ENCODE measurements at places on chromosomes 7 and 10.
A peak's percentile ranks its signal among the peaks of the same experiment; 100 is the strongest.

GRCh38 chr7:151482883-151483710 lies 36.6 kb downstream of the RHEB start:
- no peak for DNase-seq

DNA sequence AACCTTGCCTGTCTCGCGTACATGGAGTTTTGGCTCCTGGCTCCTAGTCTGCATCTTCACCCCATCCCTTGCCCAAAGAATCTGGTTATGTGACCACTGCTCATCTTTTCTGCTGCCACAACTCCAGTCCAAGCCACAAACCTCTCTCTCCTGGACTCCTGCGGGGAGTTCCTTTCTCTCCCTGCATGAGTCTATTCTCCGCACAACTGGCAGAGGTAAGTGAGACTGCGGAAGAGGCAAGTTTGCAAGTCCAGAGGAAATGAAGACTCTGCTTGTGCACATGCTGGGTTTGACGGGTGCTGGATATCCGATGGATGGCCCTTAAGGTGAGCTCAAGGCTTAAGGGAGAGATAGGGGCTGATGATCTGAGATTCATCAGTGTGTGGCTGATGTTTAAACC lies 61.0 kb downstream of the TRUB1 start:
- DNase-seq, result no peak

DNA sequence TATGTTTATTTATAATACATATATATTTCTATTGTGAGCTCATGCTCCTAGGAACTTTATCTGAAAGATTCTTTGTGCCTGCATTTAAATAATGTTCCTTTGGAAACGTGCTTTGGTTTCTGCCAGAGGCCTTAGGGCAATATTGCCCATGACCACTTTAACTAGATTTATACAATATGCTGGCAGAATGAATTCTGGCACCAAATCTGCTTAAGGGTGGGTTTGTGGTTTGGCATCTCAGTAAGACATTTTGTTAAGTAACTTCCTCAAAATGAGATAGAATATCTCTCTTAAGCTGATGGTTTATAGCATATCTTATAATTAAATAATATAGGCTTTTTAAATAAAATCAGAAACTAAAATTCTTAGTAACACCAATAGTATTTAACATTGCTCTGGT lies 252.9 kb downstream of the RNLS start:
- DNase-seq, result no peak

- no peak for DNase-seq
Observed at GRCh38 chr10:66564287-66564686, 361.5 kb upstream of the LRRTM3 start.

DNA sequence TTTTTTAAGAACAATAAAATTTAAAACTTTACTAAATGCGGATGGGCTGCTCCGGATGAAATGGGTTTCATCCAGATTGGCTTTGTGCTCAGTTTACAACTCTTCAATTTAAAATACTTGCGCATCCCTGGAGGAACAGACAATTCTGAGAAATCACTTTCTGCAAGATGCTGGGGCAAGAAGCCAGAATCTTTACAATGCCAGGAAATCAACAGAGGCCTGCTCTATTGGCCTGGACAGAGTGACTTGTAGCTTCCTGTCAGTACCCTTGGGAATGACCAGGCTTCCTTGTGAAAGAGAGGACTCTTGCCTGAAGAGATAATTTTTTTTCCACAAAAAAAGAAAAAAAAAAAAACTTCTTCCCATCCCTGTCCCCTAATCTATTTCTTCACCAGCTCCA lies 3.9 kb upstream of the FAM13C start:
- peak; percentile 3 for DNase-seq

- DNase-seq, result no peak
Observed at GRCh38 chr7:46449743-46450142, 528.7 kb upstream of the IGFBP3 start.

DNA sequence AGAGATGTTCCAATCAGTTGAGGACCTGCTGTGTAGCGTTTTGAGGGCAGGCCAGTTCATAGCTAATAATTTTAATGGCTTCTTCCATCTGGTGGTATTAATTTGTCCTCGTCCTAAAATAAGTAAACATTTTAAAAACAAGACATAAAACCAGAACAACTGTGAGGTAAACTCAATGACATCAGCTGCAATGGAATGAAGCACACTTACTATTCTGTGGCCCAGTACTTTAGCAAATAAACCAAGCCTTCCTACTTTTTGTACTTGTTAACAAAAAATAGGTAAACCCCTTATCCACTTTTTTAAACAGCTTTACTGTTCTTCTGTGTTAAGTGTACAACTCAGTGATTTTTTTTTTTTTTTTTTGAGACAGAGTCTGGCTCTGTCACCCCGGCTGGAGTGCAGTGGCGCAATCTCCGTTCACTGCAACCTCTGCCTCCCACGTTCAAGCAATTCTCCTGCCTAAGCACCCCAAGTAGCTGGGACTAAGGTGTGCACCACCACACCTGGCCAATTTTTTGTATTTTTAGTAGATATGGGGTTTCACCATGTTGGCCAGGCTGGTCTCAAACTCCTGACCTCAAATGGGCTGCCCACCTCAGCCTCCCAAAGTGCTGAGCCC lies 28.9 kb upstream of the FZD1 start:
- no peak for DNase-seq

GRCh38 chr10:110790913-110791506 lies 80.7 kb upstream of the PDCD4 start:
- DNase-seq, result no peak

GRCh38 chr7:36564489-36564888 lies 159.8 kb downstream of the AOAH start:
- DNase-seq, result no peak

GRCh38 chr10:103614306-103615158 lies 121.0 kb downstream of the NEURL1 start:
- DNase-seq, result no peak

DNA sequence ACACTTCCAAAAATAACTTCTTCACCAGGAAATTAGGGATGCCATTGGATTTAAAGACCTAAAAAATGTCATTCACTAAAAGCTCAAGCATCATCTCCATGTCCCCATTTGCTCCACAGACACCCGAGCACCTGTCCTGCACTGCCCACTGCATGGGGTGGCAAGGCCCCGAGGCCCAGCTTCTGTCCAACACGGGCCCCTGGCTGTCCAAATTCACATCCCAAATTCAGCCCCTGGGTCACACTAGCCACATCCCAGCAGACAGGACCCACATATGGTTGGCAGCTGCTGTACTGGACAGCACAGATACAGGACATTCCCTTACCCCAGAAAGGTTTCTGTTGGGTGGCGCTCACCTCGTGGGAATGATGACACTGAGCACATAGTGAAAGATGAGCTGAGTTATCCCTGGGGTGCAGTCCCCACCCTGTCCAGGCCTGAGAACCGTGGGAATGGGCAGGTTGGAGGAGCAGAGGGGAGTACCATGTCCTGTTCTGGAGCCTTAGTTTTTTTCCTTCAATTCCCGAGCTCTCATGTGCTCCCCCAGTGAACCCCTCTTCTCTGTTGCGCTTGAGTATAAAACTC lies 55.3 kb downstream of the CSGALNACT2 start:
- DNase-seq, result no peak

- no peak for DNase-seq
Observed at GRCh38 chr7:157711353-157711888, 374.6 kb downstream of the DNAJB6 start.

DNA sequence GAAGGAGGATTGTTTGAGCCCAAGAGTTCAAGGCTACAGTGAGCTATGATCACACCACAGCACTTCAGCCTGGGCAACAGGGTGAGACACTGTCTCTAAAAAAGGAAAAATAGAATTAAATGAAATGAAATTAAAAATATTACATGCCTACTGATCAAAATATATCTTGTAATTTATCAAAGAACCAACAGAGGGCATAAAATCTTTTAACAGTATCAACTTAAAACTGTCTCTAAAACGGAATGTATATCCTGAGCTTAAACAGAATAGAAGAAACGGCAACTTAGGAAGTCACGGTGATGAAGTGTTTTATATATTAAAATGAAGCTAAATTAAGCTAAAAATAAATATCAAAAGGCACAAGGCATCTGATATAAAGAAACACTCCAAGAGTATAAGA lies 78.8 kb downstream of the MTPAP start:
- DNase-seq, result no peak

Data from kidney (tissue), 22 donors.